ENCODE measurements at places on chromosomes 7 and 10.

GRCh38 chr7:73338321-73338720 lies 10.4 kb downstream of the FKBP6 start:
- DNase-seq = no peak

- DNase-seq = no peak
Measured at GRCh38 chr7:27999829-28000228, 180.8 kb downstream of the JAZF1 start.

GRCh38 chr10:127194599-127194998 lies 1.8 kb downstream of the INSYN2A start:
- no peak for DNase-seq

DNA sequence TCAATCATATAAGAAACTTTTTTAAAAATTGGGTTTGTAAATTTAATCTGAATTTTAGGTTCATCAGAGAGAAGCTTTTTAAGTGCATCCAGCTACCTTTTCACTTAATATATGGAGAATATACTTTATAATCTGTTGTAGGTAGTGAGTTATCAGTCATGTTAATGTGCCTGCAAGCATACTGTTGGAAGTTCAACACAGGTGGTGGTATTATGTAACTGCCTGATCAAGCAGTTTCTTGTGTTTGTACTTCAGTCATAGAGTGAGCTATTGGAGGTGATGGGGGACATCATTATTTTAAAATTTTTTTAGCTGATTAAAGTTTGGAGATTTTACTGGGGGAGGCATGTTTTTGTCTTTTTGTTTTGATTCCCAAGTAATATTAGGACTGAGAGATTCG lies 2.5 kb downstream of the TNKS2 start:
- no peak for DNase-seq

GRCh38 chr7:105647591-105647990 lies 66.3 kb upstream of the EFCAB10 start:
- no peak for DNase-seq

GRCh38 chr10:124220971-124221355 lies 127.6 kb upstream of the CHST15 start:
- no peak for DNase-seq

GRCh38 chr7:50826371-50827172 lies 43.9 kb upstream of the GRB10 start:
- DNase-seq = peak; percentile 46

DNA sequence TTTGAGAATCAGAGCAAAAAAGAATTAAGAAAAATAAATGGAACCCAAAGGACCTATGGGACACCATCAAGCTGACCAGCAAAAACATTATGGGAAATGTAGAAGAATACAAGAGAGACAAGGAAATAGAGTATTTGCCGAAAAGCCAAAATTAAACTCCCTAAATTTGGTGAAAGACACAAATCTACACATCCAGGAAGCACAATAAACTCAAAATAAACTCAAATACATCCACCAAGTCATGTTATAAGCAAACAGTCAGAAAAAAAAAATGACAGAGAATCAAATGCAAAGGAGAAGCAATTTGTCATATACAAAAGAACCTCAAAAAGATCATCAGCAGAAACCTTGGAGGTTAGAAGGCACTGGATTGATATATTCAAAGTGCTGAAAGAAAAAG lies 105.4 kb downstream of the ZNF33B start:
- no peak for DNase-seq

DNA sequence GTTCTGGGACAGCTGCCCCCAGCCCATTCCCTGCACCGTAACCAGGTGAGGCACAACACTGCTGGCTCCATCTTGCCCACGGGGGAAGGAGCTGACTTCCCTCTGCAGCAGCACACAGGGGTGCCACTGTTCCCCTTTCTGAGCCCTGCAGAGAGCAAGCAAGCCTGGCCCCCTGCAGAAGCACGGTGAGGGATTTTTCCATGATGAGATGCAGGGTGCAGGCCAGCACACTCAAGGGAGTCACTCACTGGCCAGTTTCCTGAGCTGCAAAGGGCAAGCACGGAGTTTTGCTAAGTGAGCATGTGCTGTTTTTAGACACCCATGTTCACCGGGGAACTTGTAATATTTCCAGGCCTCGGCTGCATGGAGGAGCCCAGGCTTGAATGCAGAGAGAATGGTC lies 176.6 kb downstream of the PIP4K2A start:
- DNase-seq = no peak

DNA sequence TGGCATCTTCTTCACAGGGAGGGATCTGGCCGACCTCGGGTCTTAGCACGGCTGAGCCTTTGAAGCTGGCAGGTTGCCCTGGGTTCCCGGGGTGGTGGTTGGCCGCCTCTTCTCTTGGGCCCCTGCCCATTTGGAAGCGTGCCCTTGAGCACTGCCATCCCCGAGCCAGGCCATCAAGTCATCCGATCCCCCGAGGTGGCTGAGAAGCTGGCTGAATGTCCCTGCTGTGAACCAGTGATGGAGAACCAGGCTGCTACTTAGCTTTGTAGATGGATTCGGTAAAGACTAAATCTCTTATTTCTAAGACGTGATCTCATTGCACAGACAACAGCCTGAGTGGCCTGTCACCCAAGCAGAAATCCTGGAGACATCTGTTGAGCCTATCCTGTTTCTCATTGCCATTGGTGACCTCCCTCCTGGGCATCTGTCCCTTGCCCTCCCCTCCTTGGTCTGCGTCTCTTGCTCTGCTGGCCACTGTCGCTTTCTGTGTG lies 74.3 kb downstream of the GRK5 start:
- no peak for DNase-seq

DNA sequence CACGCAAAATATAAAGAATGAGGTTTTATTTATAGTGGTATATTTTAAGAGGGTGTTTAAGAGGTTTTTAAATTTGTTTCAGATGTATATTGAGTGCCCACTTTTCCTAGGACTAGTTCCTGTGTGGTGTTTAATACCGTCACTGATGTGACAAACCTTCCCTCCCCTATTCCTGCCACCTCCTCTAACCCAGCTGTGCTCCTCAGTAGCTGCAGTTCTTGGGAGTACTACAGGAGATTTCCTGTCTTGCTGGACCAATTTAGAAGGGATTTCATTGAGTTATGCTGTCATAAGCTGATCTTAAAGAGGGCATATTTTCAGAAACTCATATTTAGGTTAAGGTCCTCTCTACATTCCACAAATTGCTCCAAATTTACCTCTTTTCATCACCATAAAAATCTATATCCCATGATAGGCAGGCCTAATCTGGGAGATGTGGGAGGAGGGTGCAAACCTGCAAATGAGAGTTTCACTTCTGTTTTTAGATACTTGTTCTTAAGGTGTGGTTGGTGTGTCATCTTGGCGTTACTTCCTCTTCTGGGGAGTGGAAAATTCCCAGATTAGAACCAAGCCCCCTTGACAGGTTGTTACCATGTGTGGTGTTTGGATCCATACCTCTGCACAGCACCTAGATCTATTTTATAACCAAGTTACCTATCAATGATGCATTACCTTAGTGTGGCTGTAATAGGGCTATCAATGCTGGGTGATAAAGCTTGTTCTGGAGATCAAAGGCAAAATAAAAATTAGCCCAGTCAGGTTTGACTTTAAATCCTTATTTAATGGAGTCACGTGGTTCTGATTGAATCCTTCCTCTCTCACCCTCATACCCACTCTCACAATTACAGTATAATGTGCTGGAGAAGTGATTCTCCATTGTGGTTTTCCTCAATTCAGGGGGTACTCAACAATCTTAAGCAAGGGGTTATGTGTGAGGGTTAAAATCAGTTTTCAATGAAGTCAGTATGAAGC lies 141.1 kb downstream of the CDK14 start:
- DNase-seq = peak; percentile 4

DNA sequence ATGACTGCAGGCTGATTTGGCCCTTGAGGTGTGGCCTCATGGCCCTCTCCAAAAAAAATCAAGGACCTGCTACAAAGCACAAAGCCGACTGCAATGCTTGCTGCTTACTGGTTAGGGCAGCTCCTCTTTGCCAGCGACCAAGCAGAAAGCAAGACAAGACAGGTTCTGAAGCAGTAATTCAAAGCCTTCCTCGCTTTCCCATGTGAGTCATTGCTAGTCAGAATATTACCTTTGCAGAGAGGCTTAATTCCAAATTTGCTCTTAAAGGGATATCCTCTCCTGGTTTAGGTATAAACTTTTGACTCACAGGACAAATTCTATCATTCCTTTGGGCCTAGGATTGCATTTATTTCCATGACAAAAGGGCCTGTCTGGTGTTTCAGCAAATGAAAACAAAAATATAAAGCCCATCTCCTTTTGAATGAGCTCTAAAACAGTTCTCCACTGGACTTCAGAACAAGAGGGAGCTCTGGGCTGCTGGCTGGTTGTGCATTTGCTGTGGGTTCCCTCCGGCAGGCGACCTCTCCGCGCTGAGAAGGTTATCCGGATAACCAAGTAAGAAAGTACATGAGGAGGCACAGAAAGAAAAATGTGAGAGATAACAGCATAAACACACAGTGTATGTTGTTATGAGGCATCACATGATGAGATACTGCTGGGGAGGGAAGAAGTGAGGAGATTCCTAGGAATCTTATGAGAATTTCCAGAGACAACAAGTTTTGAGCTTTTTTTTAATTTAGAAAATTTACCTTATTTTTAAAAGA lies 90.8 kb downstream of the EGFR start:
- no peak for DNase-seq

GRCh38 chr10:21522631-21523406 lies 2.7 kb downstream of the SKIDA1 start:
- no peak for DNase-seq

GRCh38 chr7:12741951-12742575 lies 54.6 kb downstream of the ARL4A start:
- no peak for DNase-seq

DNA sequence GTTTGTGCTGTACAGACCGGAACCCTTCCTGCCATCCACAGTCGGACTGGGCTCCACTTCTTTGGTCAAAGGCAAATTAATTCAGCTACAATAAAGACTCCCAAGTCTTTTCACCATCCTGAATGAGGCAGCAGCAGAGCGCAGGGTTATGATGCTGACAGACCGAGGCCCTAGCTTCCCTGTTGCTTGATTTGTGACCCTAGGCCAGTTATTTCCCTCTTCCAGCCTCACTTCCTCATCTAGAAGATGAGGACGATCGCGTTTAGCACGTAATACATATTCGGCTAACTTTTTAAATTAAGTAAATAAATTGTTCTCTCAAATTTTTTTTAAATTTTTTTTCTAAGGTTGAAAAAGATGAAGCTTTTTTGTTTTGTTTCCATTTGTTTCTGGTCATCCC lies 18.1 kb downstream of the ADRB1 start:
- no peak for DNase-seq

DNA sequence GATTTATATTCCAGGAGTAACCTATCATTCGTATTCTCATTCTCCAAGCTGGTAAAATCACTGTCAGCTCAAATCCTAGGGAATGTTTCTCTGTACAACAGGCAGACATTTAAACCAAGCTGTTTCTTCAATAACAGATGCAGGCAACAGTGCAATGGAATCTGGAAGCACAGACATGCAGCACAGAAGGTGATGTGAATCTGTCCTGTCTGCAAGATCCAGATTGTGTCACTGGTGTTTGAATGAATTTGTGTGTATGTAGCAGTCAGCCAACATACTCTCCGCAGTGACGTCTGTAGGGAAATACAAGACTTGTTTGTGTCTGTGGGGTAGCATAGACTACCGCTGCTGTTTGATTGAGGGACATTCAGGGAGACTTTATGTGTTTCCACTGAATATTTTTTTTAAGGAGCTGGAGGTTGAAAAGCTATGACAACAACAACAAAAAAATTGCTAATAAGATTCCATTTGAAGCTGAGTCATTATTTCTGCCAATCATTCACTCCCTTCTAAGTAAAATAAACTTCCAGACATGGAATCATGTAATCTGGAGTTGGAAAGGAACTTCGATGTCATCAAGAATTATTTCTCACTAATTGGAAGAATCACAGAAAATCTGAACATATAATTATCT lies 122.9 kb upstream of the MYO3A start:
- DNase-seq = no peak

- DNase-seq = no peak
Measured at GRCh38 chr7:36286226-36286625, 103.4 kb upstream of the ANLN start.

DNA sequence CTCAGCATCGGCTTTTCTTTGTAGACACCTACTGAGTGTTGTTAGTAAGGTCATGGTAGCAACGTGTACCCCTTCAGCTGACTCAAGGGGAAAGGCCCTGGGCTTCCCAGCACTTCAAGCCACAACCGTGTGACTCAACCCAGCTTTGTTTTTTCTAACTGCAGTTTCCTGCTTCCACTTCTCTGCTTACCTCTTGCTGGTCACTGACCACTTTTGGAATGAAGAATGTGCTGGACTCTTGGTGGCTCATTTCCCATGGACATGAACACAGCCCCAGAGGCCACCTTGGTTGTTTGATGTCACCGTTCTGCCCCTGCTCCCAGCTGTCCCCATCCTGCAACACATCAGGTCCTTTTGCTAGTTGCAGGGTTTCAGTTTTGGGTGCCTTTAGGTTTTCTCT lies 69.5 kb upstream of the ZNF438 start:
- DNase-seq = no peak

DNA sequence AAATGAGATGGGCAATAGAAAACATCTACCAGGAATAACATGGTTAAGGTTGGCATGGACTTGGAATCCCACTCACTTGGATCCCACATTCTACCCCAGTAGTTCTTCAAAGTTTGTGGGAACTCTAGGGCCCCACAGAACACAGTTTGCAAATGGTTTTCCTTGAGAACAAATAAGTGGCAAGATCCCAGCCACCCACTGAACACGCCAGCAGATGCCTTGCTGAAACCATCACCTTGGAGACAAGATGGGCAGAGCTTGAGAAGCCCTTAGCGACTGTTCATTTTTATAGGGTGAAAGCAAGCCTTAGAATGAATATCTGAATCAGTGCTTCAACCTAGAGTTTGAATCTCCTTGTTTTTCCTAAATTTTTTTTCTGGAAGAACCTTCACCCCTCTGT lies 349.1 kb downstream of the RPS24 start:
- DNase-seq = no peak

DNA sequence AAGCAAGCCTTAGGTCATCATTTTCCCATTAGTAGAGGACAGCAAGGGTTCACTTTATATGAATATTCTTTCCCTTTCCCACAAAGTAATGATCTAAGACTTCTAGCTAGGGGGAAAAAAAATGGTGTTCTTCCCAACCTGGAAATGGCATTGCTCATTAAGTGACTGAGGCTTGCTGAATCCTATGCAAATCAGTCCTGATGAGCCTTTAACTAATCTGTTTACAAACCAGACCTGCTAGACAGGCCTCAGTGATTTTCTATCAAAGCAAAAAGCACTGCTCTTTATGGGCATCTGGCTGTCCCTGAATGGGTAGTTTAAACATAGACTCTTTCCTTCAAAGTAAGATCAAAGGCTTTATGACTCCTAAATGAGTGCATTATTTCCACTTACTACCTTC lies 146.3 kb downstream of the HIBADH start:
- no peak for DNase-seq

DNA sequence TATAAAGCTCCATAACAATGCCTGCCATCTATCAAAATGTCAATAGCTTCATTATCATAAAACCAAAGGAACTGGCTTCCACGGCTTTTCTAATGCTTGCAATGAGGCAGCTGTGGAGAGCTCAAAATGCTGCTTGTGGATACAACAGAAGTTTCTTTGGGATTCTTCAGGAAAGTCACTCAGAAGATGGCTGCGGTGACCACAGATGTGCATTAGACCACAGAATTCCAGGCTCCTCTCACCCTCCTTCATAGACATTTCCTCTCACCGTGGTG lies 77.2 kb downstream of the CDCA7L start:
- no peak for DNase-seq

GRCh38 chr10:124588736-124589490 lies 127.3 kb downstream of the LHPP start:
- no peak for DNase-seq

- no peak for DNase-seq
Measured at GRCh38 chr7:116863936-116864500, 1.6 kb downstream of the CAPZA2 start.

Data from SIG-M5 (cell line).